ENCODE measurements at places on chromosomes 11 and 22. TPM values are rescaled to one million over a fixed set of nuclear protein-coding genes. Genes with fewer than 3 reads are reported as not detected.

The JHY gene
- total RNA-seq, result 0.98 TPM

The MYO18B gene
- under 0.01 TPM for total RNA-seq

The TRIOBP gene
- 90.2 TPM for total RNA-seq

The BIRC2 gene
- 26.1 TPM for total RNA-seq

The ANO9 gene
- not detected for total RNA-seq

The MS4A4E gene
- not detected for total RNA-seq

The GVQW3 gene
- total RNA-seq, result 1.4 TPM

The PKP3 gene
- 0.12 TPM for total RNA-seq

The SLC6A5 gene
- total RNA-seq, result not detected

The ROM1 gene
- 6.7 TPM for total RNA-seq

The FOLR1 gene
- not detected for total RNA-seq

The ARHGAP20 gene
- total RNA-seq, result 1.3 TPM

The TEX12 gene
- 0.15 TPM for total RNA-seq

The SAA1 gene
- not detected for total RNA-seq

The KRTAP5-11 gene
- total RNA-seq, result not detected

The C11orf86 gene
- not detected for total RNA-seq
